Urinary bladder (tissue), 4 donors: ENCODE measurements at places on chromosomes 2 and 18. TPM values are rescaled to one million over a fixed set of nuclear protein-coding genes. Genes with fewer than 3 reads are reported as not detected.

Gene BIN1
- total RNA-seq = 72.9 TPM

DNA sequence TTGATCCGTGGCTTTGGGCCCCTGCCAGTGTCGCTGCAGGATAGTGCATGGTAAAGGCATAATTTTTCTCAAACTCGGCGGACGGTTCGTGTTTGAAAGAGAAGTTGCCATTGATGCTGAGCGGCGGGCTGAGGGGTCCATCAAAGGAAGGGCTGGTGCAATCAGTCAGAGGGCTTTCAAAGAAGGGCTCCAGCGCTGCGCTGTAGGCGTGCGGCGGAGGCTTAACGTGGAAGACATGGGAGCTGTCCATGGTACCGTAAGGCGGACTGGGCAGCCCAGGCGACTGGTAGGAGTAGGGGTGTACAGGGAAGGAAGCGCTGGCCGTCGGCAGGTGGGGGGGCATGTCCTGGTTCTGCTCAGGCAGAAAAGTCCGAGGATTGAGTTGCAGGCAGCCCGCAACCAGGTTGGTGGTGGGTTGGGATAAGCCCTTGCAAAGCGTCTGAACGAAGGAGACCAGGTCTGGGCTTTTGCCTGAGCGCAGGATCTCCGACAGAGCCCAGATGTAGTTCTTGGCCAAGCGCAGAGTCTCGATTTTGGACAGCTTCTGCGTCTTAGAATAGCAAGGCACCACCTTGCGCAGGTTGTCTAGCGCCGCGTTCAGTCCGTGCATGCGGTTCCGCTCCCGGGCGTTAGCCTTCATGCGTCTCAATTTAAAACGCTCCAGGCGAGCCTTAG is 2.3 kb downstream of the NEUROD1 start:
- DNase-seq = peak; percentile 26

DNA sequence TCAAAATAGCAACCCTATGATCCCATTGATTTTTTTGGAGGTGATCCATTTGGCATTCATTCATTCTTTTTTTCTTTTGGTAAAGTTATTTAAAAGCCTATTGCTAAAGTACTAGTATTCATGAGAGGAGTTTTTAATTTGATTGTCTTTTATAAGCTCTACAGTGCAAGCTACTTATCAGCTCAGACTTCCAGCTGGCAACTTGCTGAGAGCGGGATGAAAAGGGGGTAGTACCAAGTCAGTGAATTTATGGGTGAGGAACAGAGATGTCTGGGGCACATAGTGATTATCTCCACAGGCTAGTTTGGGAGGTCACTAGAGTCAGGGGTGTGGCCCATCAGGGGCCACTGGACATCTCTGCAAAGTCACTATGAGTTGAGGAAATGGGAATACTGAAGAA is 202.4 kb downstream of the PIK3C3 start:
- no peak for DNase-seq

Gene IMPA2
- 38.2 TPM for total RNA-seq

Gene ZEB2
- 307 TPM for total RNA-seq
